Cardiac muscle cell (in vitro differentiated cells and primary cell): ENCODE measurements at places on chromosomes 4 and X. TPM values are rescaled to one million over a fixed set of nuclear protein-coding genes. Genes with fewer than 3 reads are reported as not detected.

The SRPX2 gene
- total RNA-seq = 0.03 and 0.04 TPM in 2 replicates

DNA sequence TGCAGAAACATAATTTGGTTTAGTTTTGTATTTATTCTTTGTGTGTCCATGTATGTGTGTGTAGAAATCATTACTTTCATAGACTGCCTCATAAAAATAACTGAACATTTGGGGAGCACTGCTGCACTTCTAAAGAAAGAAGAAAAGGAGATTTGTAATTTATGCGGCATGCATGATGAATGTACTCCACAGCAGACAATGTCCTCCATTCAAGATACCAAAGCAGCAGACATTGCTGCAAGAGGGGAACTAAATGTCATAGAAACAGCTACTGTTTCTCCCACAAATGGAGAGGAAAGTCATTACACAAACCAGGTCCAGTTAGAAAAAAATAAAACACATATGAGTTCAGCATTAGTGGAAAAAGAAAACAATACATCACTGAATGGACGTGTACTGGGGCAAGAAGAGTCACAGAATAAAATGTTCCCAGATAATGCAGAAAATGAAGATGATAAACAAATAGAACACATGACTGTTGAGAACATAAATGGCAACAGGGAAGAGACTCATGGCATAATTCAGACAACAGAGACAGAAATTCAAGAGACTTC, 2.6 kb downstream of the DTHD1 start:
- H3K27me3 ChIP-seq = no peaks in the 10 kb centered on the region
- H3K36me3 ChIP-seq = no peaks in the 10 kb centered on the region
- DNase-seq = no peak
- no peak overlapping the region for H3K27ac ChIP-seq
- no peak overlapping the region for H3K4me3 ChIP-seq

The KCND1 gene
- 1.1 and 2.6 TPM in 2 replicates for total RNA-seq

- no peaks in the 10 kb centered on the region for H3K4me1 ChIP-seq
- H3K27me3 ChIP-seq = no peaks in the 10 kb centered on the region
- no peaks in the 10 kb centered on the region for H3K36me3 ChIP-seq
- H3K27ac ChIP-seq = no peak overlapping the region
Measured at GRCh38 chr4:52964011-52964410, 101.9 kb downstream of the RASL11B start.

DNA sequence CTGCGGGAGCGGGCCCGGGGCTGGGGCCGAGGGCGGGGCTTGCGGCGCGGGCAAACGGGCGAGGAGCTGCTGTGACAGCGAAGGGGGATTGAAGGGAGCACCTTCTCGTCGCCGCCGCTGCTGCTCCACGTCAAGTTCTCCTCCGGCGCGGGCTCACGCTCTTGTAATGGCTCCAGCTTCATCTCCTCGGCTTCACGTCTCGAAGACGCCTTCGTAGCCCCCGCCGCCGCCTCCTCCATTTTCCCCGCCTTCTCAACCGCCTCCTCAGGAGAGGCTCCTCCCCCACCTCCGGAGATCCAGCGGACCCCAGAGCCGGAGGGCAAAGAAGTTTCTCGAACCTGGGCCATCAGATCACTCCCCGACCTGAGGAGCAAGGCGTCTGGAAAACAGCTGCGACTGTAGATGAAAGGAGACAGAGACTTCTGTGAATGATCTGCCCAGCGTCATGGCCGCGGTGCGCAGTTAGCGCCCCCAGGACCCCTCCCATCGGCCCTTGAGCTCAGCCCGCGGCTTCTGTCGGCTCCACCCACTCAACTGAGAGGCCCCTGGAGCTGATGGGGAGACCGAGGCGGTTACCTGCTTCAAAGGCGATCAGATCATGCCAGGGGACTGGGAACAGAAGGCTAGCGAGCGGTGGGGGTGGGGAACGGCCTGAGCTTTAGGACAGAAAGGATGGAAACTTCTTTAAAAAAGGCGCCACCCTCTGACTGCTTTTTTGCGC, 895 bp downstream of the USP51 start:
- peaks cover 3% of the 10 kb centered on the region for H3K4me1 ChIP-seq
- peak overlapping the region; percentile 99 for H3K27ac ChIP-seq
- no peaks in the 10 kb centered on the region for H3K36me3 ChIP-seq
- peak overlapping the region; percentile 68 for H3K4me3 ChIP-seq
- H3K27me3 ChIP-seq = no peaks in the 10 kb centered on the region

GRCh38 chr4:96009427-96010119, 169.7 kb downstream of the PDHA2 start:
- no peaks in the 10 kb centered on the region for H3K27me3 ChIP-seq
- no peak overlapping the region for H3K4me3 ChIP-seq
- H3K27ac ChIP-seq = no peak overlapping the region
- DNase-seq = no peak

The FAM241A gene
- total RNA-seq = 1.7 and 2.3 TPM in 2 replicates

GRCh38 chr4:139635966-139636365, 29.7 kb upstream of the MGST2 start:
- H3K4me1 ChIP-seq = no peaks in the 10 kb centered on the region
- H3K27ac ChIP-seq = no peak overlapping the region
- H3K27me3 ChIP-seq = no peaks in the 10 kb centered on the region
